Osteocyte (in vitro differentiated cells): ENCODE measurements at places on chromosomes 1 and 21.

GRCh38 chr1:180898441-180899219, 14.1 kb upstream of the KIAA1614 start:
- DNase-seq, result peak; percentile 34

- no peak for DNase-seq
Measured at GRCh38 chr1:53057127-53057526, 4.9 kb upstream of the PODN start.

GRCh38 chr1:84971957-84972356, 25.0 kb downstream of the MCOLN2 start:
- no peak for DNase-seq

GRCh38 chr1:36350659-36351226, 27.3 kb upstream of the EVA1B start:
- DNase-seq, result peak; percentile 88

DNA sequence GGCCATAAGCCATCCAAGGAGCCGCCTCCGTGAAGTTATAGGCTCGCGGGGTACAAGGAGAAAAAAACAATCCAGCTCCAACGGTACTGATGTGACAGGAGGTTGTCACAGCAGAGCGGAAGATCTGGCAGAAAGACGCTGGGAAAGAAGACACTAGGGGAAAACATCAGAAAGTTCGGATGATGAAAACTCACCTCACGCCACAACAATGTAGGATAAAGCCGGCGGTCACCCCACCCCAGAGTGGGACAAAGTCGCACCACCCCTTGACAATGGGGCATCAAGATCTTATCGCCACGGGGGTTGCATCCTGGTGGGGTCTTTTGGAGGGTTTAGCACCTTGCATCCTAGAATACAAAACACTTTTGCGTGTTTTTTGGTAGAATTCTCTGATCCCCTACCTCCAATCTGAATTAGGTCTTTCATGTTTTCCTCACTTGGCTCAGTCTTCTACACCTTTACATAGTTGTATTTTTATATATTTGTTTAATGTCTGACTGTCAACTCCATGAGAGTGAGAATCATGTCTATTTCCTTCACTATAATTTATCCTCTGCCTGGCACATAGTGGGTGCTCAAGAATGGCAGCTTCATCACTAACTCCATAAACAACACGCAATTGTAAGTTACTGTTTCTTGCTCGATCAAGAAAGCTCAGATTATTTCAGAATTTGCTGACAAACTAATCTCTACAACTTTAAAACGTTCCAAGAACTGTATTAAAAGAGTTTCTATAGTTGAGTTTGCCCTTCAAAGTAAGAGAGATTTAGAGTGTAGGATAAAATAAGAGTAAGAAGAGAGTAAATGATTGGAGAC, 611 bp upstream of the ZSWIM5 start:
- no peak for DNase-seq

- DNase-seq, result no peak
Measured at GRCh38 chr1:63662841-63663240, 69.6 kb downstream of the PGM1 start.

DNA sequence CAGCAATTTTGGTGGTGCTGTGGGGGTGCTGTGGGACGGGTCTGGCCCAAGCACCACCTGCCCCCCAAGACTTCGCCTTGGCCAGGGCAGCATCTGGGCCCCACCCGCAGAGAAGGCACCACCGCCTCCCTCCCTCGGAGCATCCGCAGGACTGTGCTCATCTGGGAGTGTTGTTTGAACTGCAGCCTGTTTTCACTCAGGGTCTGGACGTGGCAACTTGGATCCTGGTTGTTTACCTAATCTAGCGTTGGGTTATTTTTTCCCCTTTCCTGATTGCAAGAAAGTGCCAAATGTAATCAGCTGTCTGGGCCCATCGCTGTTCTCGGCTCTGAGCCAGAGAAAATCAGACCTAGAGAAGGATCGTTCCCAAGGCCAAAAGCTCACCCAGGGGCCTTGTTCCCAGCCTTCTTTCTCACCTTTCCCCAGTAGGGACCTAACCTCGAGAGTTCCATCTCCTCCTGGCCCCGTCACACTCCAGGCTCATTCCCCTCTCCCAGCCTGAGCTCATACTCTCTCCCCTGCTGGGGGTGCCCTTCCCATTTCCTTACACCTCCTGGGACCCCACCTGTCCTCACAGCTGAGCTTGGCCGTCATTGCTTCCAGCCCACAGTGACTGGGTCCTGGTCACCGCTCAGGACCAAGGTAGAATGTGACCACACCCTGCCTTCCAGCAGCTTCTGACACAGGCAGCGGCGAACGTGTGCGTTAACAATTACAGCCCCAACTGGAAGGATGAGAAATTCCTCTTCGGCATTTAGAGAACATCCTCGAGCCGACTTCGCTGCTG, 72.0 kb upstream of the FAM20B start:
- no peak for DNase-seq

- no peak for DNase-seq
Measured at GRCh38 chr21:34148419-34148804, 75.0 kb downstream of the MRPS6 start.

DNA sequence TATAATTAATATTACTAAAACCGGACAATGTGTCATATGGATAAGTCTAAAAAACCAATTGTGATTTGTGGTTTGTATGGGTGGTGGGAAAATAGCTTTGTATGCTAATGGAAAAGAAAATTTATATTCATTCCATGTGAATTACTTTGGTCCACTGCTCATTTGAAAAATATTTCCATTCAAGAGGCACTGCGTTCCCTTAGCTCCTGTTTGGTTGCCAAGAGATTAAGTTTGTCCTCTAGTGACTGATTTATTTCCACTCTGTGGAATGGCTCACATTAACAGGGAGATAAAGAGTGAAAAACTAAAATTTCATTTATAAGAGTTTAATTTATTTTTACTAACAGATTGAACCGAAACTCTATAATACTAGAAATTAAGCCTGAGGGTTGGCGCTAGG, 744.1 kb upstream of the CHRM3 start:
- DNase-seq, result no peak

- DNase-seq, result no peak
Measured at GRCh38 chr1:207872621-207873020, 38.3 kb downstream of the CD34 start.

- DNase-seq, result no peak
Measured at GRCh38 chr1:36735939-36736730, 253.4 kb upstream of the CSF3R start.

DNA sequence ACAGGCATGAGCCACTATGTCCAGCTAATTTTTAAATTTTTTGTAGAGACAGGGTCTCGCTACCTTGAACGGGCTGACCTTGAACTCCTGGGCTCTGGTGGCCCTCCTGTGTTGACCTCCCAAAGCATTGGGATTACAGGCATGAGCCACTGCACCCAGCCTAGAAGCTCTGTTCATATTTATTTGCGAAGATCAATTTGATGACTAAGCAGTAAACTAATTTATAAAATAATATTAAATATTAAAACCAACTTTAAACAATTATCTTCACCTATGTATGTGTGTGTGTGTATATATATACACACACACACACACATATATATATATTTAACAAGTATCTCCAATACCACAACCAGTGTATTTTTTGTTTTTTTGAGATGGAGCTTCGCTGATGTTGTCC, 4.4 kb downstream of the NADK start:
- DNase-seq, result no peak

DNA sequence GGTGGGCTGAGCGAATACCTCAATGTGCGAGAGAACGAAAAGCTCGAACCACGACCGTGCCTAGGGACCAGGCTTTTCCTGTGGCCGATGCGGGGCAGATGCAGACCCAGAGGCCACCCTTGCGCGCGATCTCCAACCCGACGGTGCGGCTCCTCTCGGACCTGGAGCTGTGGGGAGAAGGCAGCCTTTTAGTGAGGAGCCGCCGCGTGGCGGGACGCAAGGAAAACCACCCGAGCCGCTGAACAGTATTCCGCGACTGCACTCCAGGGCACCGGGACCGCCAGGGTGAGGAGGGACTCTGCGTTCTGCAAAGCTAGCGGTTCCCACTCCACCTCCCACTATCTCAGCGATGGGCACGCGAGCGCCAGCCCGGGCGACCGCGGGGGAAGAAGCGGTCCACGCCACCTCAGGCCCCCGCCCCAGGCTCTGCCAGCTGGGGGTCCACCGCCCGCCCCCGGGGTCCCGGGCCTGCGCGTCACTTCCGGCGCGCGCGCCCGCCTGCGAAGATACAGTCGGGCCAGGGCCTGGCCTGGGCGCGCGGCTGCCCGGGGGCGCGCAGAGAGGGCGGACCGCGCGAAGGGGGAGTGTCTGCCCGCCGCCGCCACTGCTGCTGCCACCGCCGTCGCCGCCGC, 66.5 kb upstream of the PRKACB start:
- peak; percentile 94 for DNase-seq

- no peak for DNase-seq
Measured at GRCh38 chr1:165883056-165883455, 55.6 kb downstream of the UCK2 start.

DNA sequence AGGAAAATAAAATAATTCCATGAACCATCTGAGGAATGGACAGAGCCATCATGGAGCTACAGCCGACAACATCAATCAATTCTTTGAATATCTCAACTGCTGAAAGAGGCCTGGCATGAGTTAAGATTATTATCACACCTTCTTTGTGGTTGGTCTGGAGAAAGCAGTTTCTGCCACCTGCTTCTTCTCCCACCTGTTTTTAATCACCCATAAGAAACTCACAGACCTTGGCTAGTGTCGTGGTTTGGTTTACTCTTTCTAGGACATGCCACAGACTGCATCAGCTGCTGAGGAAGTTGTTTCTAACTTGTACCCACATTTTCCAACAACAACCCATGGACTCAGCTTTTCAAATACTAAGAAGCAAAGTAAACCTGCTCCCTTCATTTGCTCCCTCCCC, 65.6 kb downstream of the NTPCR start:
- no peak for DNase-seq

- DNase-seq, result no peak
Measured at GRCh38 chr1:86448670-86449069, 20.1 kb upstream of the CLCA1 start.

GRCh38 chr1:15836772-15837669, 10.5 kb upstream of the SPEN start:
- DNase-seq, result no peak

DNA sequence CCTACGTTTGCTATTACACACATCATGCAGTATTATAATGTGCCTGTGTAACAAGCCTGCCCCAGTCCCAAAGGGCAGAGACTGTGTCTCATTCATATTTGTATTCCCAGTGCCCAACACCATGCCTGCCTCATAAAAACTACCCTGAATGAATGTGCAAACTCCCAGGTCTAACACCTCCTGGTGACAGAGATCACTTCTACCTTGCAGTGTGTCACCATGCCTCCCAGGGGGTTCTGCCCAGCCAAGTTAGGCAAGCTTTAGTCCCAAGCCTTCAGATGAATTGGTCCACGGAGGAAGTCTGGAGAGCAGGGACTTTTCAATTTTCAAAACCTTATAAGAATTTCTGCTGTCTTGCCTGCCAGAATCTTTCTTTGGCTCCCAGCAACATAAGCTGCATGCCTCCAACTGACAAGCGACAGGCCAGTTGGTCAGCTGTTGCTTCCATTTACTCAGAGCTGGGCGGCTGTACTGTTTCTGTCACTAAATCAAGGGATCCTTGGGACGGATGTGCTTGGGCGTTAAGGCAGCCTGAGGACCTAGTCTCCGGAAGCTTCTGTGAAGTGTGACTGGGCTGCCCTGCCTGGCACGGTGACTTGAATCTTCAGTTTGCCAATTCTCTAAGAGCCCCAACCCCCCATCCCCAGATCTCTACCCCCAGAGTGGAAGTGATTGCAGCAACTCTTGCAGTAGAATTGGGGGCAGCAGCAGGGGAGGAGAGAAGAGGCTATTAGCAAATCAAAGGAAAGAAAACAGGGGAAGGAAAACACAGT, 1.2 kb downstream of the RXRG start:
- no peak for DNase-seq

- no peak for DNase-seq
Measured at GRCh38 chr21:41009398-41010100, 158.4 kb upstream of the BACE2 start.

DNA sequence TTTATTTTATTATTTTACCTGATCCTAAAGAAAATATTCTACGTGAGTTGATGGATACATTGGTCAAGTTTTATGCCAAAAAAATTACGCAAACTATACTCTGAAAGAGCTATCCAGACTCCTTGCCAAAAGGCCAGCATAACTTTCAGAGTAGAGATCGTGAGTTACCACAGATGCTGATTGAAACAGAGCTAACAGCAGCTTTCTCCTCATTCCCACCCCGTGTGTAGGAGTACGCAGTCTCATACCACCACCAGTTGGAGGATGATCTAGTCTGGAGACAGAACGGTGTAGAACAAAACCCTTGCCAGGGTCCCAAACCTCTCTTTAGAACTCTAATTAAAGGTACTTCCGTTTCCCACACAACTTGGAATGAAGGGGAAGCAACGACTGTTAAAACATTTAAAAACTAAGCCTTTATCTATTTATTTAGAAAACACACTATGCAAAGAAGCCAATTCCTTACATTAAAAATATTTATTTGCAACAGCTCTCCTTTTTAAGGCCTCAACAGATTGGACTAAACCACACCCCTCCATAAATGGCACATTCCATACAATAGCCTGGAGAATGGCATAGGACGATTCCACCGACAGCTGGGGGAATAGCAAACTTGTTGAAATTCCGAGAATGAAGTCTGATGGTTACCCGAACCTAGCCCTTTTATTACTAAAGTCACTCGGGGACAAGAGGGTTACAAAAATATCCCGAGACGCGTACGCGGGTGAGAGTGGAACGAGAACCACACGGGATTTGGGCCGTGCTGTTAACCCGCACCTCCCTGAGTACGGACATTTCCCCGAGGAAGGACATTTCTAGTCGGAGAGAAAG, 1.4 kb downstream of the NUCKS1 start:
- no peak for DNase-seq

GRCh38 chr1:100971021-100971420, 54.6 kb downstream of the DPH5 start:
- no peak for DNase-seq

GRCh38 chr1:180028864-180029263, 74.3 kb downstream of the CEP350 start:
- DNase-seq, result no peak

DNA sequence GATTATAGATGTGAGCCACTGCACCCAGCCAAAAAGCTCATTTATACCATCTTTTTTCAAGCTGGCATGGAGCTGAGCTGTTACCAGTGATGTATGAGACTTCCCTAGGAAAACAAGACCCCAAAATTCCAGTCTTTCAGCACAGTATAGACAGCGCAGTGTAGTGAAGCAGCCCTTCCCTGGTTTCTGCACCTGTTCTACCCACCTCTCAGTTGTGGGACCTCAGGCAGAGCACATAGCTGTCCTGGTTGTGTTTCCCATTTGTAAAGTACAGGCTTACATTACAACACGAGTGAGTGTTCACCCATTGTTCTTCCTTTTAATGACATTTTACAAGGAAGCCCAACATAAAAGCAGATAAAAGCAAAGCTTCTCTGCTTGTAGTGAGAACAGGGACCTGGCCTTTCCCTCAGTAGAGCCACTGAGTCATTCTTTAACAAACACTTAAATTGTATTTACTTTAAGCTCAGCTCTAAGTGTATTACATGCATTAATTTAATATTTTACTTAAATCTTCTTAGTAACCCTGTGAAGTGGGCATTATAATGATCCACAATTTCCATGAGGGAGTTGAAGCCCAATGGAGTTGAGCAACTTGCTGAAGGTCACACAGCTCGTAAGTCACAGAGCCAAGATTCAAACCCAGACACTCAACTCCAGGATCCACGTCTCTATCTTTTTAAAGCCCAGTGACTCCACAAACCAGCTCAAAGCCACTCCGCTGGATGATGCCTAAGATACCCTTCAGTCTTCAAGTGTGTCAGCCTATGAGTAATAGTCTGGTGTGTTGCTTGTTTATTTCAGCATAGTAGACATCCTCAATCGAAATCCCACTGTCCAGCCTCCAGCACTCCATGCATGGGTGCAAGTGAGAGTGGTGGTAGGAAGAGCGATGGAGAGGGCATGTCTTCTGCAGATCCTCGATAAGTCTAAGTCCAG, 40.5 kb upstream of the CAPZB start:
- DNase-seq, result no peak
